ENCODE measurements at places on chromosomes 7 and 10.
A peak's percentile ranks its signal among the peaks of the same experiment; 100 is the strongest.

DNA sequence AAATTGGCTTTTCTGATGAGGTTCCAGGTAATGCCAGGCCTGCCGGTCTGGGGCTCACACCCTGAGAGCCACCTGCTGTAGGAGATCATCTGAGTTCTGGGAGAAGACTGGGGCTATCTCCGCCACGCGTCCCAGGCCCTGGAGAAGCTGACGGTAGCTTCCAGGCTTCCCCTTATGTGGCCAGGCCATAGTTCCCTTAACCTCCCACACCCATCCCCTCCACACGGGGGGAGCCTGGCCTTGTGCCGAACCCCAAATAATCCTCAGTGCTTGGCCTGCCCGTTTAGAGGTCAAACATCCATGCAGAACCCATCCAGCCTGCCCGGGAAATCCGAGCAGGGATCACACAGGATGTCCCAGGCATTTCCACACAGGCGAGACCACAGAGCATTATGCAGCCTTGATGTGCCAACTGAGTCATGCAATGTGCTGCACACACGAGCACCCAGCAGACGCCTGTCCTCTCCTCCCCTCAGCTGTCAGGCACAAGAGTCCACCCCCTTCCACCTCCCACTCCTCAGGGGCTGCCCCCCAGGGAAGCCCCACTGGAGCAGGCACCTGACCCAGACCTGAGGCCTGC, 176.2 kb downstream of the PRKAG2 start:
- DNase-seq = no peak

DNA sequence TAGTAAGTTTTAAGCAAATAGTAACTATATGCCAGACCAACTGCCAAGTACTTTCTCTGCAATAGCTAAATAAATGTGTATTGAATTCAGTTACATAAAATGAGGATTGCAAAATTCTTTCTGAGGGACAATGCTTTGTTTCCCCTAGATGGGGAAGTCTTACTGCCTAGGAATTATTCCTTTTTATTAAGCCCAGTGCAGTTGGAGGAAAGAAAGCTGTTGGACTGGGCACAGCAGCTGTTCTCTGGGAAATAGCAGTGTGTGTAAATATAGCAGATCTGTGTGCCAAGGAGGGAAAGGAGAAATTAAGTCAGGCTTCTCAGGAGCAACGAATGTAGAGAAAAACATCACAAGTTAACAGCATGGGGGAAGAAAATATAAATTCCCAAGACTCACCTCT, 77.1 kb downstream of the SEC23IP start:
- no peak for DNase-seq

- DNase-seq = no peak
These were observed 235.2 kb downstream of the CDC14C start for GRCh38 chr7:49159536-49159935.

- peak; percentile 44 for DNase-seq
These were observed 573.9 kb downstream of the GATA3 start for GRCh38 chr10:8628351-8628750.

- DNase-seq = no peak
These were observed 56.2 kb downstream of the EEPD1 start for GRCh38 chr7:36208997-36209813.
